Neural crest cell (in vitro differentiated cells): ENCODE measurements at places on chromosomes 11 and 22.

GRCh38 chr11:47215366-47215910 lies 664 bp downstream of the DDB2 start:
- DNase-seq, result no peak

DNA sequence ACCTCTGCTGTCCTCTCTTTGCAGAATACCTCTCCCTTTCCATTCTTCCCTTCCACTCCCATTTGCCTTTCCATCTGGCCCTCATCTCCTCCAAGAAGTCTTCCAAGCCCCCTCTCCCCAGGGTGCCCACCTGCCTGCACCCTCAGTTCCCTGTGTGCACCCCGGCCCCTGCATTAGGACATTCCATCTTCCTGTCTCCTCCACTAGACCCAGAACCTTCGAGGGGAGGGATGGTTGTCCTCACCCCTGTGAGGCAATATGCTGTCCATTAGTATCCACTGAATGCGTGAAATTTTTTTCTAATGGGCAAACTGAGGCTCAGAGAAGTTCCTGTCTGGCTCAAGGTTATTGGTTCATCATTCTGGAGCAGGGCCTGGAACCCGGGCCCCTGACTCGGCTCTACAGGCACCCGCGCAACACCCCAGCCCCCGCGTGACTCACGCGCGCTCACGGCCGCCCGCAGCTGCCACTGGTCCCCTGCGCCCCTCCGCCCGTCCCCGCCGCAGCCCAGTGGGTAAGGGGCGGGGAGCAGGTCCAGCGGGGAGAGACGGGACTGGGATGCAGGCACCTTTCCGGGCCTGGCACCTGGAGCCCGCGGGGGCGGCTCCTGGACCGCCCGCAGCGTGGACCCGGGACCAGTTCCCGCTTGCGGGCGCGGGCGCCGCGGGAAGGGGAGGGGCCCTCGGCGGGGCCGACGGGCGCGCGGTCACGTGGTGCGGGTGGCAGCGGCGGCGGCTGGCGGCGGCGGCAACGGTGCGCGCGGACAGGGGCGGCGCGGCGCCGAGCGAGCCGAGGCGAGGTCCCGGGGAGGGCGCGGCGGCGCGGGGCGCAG lies 7.0 kb downstream of the SEPTIN3 start:
- peak; percentile 38 for DNase-seq

DNA sequence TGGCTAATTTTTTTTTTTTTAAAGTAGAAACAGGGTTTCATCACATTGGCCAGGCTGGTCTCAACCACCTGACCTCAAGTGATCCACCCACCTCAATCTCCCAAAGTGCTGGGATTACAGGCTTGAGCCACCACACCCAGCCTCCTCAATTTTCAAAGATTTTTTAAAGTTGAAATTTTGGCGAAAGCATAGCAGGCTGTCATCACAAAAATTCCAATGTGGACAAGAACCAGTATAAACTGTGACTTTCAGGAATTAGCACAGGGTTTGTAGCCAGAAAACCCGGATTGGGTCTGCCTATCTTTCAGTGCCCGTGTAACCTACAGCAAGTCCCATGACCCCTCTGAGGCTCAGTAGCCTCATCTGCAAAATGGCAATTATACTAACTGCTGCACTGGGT lies 80.2 kb downstream of the SGSM3 start:
- no peak for DNase-seq

GRCh38 chr11:43508511-43508918 lies 149.8 kb downstream of the TTC17 start:
- no peak for DNase-seq

DNA sequence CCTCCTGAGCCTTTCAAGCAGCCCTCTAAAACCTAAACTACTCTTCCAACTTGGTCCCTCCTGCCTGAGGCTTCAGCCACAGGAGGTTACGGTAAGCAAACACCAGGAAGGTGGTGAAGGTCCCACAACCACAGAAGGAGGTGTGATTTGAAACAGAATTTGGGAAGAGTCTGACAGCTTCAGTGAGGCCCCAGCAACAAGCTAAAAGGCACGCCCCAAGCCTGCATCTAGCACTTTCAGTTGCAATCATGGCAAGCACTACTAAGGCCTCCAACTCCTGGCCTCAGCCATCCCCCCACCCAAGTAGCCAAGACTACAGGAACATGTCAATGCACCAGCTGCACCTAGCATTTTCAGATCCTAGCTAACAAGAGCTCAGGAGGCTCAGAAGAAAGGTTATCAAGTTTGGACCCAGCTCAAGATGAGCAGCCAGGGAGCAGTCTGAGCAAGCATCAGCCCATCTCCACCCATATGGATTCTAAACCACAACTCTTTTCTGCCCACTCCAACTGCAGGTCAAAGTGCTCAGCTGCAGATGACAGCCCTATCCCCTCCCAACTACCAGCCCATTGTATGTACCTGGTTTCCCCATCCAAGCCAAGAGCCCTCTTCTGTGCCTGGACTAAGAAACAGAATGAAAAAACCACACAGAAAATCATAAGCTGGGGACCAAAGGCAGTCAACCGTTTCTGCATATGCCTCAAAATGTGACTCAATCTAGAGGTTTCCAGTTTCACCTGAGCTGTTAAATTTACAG lies 10.4 kb upstream of the AHNAK start:
- no peak for DNase-seq

DNA sequence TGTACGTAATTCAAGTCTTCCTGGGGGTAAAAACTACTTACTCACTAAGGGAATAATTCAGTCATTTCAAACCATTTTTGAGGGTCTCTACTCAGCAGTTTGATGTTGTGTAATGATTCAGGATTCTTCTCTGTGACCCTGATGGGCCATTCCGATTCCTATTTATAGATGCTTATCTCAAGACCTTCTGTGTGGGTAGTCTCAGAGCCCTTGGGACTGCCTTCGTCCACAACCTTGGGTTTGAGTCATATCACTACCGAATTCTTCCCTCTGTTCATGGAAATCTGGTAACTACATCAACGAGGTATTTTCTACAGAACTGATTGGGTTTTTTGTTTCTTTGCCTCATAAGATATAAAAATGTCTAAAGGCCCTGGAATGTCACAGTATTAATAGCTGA lies 14.3 kb upstream of the CBX6 start:
- no peak for DNase-seq

GRCh38 chr22:17492247-17492646 lies 71.1 kb upstream of the SLC25A18 start:
- no peak for DNase-seq

GRCh38 chr11:78733031-78733430 lies 158.4 kb upstream of the NARS2 start:
- DNase-seq, result no peak

DNA sequence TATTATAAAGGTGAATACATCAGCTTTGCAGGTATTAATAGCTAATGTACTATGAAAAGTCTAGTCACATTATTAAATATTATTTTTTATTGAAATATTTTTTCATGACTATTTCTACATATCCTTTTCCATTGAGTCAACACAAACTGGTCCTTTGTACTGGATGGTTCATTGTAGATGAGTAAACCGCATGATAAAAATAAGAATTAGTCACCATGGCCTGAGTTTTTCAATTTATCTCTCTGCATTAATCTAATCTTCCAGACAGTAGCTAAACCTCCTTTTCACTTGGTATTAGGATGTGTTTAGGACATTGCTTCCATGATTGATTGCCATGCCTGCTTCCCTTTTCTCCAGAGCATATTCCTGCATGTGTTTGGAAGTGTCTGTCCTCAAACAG lies 439.4 kb upstream of the ARHGAP42 start:
- no peak for DNase-seq

DNA sequence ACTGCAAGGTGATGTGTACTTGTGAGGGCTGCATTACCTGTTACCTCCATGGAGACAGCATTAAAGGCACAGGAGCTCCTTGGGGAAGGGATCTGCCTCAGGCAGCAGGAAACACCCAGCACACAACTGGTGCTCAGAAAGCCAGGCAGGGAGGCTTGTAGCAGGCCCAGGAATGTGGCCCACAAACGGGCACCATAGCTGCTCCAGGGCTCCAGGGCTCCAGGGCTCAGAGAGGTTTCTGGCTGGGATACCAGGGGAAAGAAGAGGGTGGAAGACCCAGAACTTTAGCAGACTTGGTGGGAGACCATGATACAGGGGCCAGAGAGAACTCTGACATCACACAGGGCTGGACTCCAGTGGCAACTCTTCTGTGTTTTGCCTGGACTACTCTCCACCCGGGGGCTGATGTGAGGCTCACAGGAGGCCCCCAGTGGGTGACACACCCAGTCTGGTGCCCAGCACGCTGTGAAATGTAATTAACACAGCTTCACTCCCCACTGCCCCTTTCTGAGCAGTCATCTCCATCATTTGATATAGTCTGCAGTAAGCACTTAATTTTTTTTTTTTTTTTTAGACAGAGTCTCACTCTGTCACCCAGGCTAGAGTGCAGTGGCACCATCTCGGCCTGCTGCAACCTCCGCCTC lies 14.7 kb upstream of the SULT4A1 start:
- DNase-seq, result no peak

GRCh38 chr11:19845626-19846025 lies 133.0 kb downstream of the NAV2 start:
- DNase-seq, result no peak
